ENCODE measurements at places on chromosomes 13 and 19. TPM values are rescaled to one million over a fixed set of nuclear protein-coding genes. Genes with fewer than 3 reads are reported as not detected.

GRCh38 chr19:11535792-11536595 is 2.7 kb upstream of the CNN1 start:
- peak overlapping the region; percentile 94 for H3K27ac ChIP-seq
- H3K4me1 ChIP-seq, result no peaks in the 10 kb centered on the region
- H3K27me3 ChIP-seq, result no peaks in the 10 kb centered on the region
- peak overlapping the region; percentile 46 for H3K4me3 ChIP-seq
- H3K36me3 ChIP-seq, result peaks cover 1% of the 10 kb centered on the region

DNA sequence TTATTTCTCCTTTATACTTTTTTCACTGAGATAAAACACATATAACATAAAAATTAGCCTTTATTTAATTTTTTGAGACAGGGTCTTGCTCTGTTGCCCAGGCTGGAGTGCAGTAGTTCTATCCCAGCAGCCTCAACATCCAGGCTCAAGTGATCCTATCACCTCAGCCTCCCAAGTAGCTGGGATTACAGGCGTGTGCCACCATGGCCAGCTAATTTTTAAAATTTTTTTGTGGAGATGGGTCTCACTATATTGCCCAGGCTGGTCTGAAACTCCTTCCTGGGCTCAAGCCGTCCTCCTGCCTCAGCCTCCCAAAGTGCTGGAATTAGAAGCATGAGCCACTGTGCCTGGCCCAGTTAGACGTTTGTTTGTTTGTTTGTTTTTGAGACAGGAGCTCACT is 28.4 kb downstream of the CRTC1 start:
- no peak overlapping the region for H3K27ac ChIP-seq
- H3K4me3 ChIP-seq, result no peak overlapping the region
- H3K27me3 ChIP-seq, result no peaks in the 10 kb centered on the region
- no peak for DNase-seq

GRCh38 chr13:79591493-79591892 is 110.5 kb downstream of the NDFIP2 start:
- H3K4me3 ChIP-seq, result no peak overlapping the region
- H3K27ac ChIP-seq, result no peak overlapping the region
- DNase-seq, result no peak
- no peaks in the 10 kb centered on the region for H3K36me3 ChIP-seq
- no peaks in the 10 kb centered on the region for H3K4me1 ChIP-seq

- H3K4me3 ChIP-seq, result no peak overlapping the region
- peak overlapping the region; percentile 73 for H3K27ac ChIP-seq
- H3K4me1 ChIP-seq, result peaks cover 80% of the 10 kb centered on the region
- H3K36me3 ChIP-seq, result peaks cover 7% of the 10 kb centered on the region
- no peaks in the 10 kb centered on the region for H3K27me3 ChIP-seq
Observed at GRCh38 chr19:5940260-5941208, 26.5 kb downstream of the CAPS start.

- no peak overlapping the region for H3K27ac ChIP-seq
- H3K27me3 ChIP-seq, result no peaks in the 10 kb centered on the region
- no peak overlapping the region for H3K4me3 ChIP-seq
- no peaks in the 10 kb centered on the region for H3K4me1 ChIP-seq
- peak; percentile 70 for DNase-seq
Observed at GRCh38 chr13:95480131-95480545, 72.4 kb upstream of the CLDN10 start.

DNA sequence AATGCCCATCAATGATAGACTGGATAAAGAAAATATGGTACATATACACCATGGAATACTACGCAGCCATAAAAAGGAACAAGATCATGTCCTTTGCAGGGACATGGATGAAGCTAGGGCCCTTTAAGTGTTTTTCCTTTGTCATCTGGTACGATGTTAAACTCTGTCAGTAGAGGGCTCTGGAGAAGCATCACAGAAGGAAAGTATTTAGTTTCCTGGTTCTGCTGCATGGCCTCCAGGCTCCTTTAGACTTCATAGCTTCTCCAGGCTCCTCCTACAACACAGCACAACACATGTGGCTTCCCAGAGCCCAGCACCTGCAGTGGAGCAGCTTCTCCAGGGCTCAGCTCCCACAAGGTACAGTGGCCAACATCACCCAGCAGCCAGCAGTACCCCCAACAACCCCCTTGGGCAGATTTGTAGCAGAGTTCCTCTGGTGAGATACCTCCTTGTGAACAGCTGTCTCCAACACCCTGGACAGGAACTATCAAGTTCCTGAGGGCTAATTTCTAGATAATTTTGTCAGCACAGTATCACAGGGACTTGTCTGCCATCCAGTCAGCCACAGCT is 63.4 kb downstream of the KCTD12 start:
- H3K36me3 ChIP-seq, result no peaks in the 10 kb centered on the region
- no peaks in the 10 kb centered on the region for H3K27me3 ChIP-seq
- H3K4me1 ChIP-seq, result peaks cover 7% of the 10 kb centered on the region
- H3K27ac ChIP-seq, result no peak overlapping the region
- DNase-seq, result no peak

GRCh38 chr13:48891586-48891985 is 84.1 kb upstream of the FNDC3A start:
- H3K4me1 ChIP-seq, result no peaks in the 10 kb centered on the region
- no peaks in the 10 kb centered on the region for H3K36me3 ChIP-seq
- H3K27me3 ChIP-seq, result no peaks in the 10 kb centered on the region
- H3K27ac ChIP-seq, result no peak overlapping the region
- no peak for DNase-seq

- H3K36me3 ChIP-seq, result no peaks in the 10 kb centered on the region
- no peak for DNase-seq
- H3K4me3 ChIP-seq, result no peak overlapping the region
- no peaks in the 10 kb centered on the region for H3K27me3 ChIP-seq
- no peak overlapping the region for H3K27ac ChIP-seq
Observed at GRCh38 chr13:20547479-20547908, 19.5 kb upstream of the IFT88 start.

DNA sequence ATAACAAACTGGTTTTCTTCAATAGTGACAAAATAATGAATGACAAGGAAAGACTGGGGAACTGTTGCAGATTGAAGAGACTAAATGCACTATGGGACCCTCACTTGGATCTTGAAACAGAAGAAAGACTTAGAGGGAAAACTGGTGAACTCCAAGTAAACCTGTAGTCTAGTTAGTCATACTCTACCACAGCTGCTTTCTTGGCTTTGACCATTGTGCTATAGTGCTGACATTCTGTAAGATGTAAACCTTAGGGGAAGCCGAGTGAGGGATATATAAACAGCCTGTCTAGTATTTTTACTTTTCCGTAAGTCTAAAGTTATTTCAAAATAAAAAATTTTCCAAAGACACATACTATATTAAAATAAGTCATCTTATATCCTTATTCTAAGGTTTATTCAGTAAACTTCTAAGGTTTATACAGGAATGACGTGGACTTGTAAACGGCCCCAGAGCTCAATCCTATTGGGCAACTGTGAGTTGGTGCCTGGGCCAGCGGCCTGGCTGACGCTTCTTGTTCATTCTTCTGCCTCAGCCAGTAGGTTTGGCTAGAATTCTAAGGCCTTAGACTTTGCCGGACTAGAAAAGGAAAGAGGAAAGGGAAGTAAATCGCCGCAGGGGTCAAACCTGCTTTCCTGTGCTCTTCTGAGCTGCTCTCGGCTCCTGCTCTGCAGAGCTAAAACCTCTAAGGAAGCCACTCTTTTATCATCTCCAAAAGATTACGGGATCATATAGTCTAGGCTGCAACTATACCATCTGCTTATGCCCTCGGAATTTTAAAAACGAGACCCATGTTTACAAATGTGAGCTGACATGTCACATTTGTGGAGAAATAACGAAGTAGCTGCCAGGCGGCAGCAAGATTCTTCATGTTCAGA is 33.6 kb upstream of the UBE2L5 start:
- no peaks in the 10 kb centered on the region for H3K36me3 ChIP-seq
- H3K4me1 ChIP-seq, result no peaks in the 10 kb centered on the region
- H3K4me3 ChIP-seq, result no peak overlapping the region
- DNase-seq, result peak; percentile 90
- H3K27me3 ChIP-seq, result no peaks in the 10 kb centered on the region

KLK5 gene
- not detected for total RNA-seq

DNA sequence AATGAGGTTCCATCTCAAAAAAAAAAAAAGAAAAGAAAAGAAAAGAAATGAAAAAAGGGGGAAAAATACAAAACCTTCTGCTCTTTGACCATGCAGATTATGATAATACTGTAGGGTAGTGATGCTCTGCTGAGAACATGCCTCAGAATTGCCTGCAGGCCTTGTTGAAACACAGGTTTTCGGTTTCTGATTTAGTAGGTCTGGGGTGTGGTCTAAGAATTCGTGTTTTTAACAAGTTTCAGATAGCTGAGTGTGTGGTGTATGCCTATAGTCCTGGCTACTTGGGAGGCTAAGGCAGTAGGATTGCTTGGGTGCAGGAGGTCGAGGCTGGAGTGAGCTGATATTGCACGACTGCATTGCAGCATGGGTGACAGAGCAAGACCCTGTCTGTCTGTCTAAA is 14.9 kb upstream of the CYP2B6 start:
- H3K36me3 ChIP-seq, result no peaks in the 10 kb centered on the region
- no peak overlapping the region for H3K4me3 ChIP-seq
- no peak overlapping the region for H3K27ac ChIP-seq
- H3K4me1 ChIP-seq, result no peaks in the 10 kb centered on the region
- H3K27me3 ChIP-seq, result no peaks in the 10 kb centered on the region
- DNase-seq, result no peak

DNA sequence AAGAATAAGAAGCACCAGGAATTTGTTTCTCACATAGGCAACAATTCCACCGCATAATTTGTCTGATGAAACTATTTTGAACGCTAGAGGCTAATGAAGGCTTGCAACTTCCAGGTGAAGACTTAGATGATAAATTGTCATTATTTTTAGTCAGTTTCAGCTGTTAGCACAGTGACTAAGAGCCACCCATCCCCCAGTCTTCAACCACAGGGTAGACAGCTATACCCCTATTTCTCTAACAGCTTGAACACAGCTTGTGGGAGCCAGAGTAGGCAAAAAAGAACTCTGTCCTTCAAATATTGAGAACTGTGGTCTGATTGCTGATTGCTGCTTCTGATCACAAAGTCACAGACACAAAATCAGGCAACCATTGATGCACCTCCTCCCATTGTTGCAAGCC is 1124.8 kb upstream of the PRR20A start:
- no peaks in the 10 kb centered on the region for H3K36me3 ChIP-seq
- no peak for DNase-seq
- H3K27me3 ChIP-seq, result no peaks in the 10 kb centered on the region
- no peaks in the 10 kb centered on the region for H3K4me1 ChIP-seq

- no peak within 1 kb of the TSS for H3K27ac ChIP-seq
- DNase-seq, result no peak
- peaks cover 5% of the 10 kb centered on the region for H3K36me3 ChIP-seq
- H3K4me3 ChIP-seq, result peak within 1 kb of the TSS; percentile 34
Observed at GRCh38 chr19:49335071-49335783, at the start of gene CD37. Gene CD37, plus strand, starts transcription at chr19:49335406. Its CDS starts 135 bp downstream, at chr19:49335541.

OR10H2 gene
- total RNA-seq, result not detected

SYNGR4 gene
- total RNA-seq, result not detected

CRX gene
- not detected for total RNA-seq

GRCh38 chr13:25117312-25117711 is 21.4 kb downstream of the PABPC3 start:
- H3K27ac ChIP-seq, result no peak overlapping the region
- no peaks in the 10 kb centered on the region for H3K36me3 ChIP-seq
- DNase-seq, result no peak
- H3K27me3 ChIP-seq, result no peaks in the 10 kb centered on the region
- H3K4me1 ChIP-seq, result no peaks in the 10 kb centered on the region
- no peak overlapping the region for H3K4me3 ChIP-seq

DNA sequence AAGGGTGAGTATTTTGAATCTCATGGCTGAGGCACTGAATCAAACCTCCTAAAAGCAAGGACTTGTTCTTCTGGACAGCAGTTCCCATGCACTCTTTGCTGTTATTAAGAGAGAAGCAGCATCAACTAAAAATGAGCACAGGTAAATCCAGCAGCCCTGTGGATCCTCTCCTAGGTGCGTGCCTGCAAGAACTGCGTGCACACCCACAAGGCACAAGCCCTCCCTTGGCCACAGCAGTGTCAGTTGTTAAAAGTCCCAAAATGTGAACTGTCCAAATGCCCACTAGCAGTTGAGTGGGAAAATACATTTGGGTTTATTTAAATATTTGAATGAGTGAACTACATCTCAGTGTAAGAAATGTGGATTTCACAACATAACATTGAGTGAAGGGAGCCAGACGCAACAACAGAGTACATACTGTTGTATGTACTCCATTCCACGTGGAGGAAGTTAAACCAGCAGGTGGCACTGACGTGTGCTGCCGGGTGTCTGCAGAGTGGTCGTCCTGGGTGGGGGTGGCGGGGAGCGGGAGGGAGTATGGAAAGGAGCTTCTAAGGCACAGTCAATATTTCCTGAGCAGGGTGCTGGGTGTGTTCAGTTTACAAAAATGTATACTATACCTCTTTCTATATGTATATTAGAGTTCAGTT is 266.4 kb downstream of the NALCN start:
- no peak overlapping the region for H3K27ac ChIP-seq
- no peak overlapping the region for H3K4me3 ChIP-seq
- DNase-seq, result no peak
- H3K4me1 ChIP-seq, result no peaks in the 10 kb centered on the region

DNA sequence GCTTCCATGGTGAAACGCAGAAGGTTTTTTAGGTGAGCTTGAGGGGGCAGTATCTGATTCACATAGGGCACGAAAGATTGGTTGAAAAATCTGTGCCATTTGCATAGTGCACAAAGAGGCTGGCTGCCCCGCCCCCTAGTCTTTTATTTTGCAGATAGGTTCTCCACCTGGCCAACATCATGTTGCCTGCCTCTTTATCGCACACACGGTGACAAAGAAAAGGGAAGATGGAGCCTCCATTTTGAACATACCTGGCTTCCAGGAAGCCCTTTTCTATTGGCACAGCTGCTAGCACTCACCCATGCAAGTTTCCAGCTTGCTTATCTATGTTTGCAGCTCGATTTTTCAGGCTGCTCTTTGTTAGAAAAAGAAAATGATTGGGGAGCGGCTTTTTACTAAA is 316.2 kb upstream of the KLHL1 start:
- DNase-seq, result no peak
- no peaks in the 10 kb centered on the region for H3K27me3 ChIP-seq
- H3K4me1 ChIP-seq, result no peaks in the 10 kb centered on the region
- H3K36me3 ChIP-seq, result no peaks in the 10 kb centered on the region
- H3K27ac ChIP-seq, result no peak overlapping the region

ZNF541 gene
- total RNA-seq, result 1.1 TPM

DNA sequence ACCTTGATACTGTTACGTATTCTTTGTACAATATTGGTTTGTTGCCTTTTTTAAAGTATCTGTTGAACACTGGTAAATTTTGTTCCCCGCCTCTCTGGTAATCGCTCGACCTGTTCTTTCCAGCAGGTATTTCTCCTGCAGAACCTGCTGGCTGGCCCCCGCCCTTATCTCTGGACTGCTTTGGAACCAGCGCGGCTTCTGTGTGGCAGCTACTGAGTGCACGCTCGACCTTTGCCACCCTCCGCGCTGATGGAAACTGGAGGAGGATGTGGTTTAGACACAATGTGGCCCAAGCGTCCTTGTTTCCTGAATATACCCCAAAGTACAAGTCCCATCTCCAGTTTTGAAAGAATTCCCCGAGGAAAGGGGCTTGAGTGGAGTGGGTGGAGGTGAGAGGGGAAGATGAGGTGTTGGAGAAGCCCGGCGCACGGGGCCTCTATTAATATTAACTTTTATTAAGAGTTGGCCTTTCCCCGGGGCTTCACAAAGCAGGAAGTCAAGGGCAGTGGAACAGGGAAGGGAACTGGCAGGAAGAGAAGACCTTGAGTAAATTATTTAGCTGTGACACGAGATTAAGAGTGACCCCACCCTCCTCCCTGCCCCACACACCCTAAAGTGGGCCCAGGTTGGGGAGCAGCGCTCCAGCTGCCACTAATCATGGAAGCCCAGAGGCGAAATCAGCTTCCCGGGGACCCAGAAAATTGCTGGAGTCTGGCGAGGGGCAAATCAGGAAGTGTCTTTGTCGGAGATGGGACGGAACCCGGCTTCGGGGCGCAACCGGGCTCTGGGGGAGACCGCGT is 16.0 kb downstream of the CDX2 start:
- DNase-seq, result no peak
- peak overlapping the region; percentile 42 for H3K27ac ChIP-seq
- H3K4me1 ChIP-seq, result peaks cover 16% of the 10 kb centered on the region
- H3K36me3 ChIP-seq, result no peaks in the 10 kb centered on the region
- peak overlapping the region; percentile 51 for H3K4me3 ChIP-seq
- H3K27me3 ChIP-seq, result peaks cover 89% of the 10 kb centered on the region

Measured in sigmoid colon (tissue), 7 donors.